ENCODE measurements at places on chromosomes 5 and 9.

- peaks cover 35% of the 10 kb centered on the region for H3K4me1 ChIP-seq
- H3K27ac ChIP-seq: no peak overlapping the region
- H3K36me3 ChIP-seq: no peaks in the 10 kb centered on the region
- DNase-seq: no peak
- no peak overlapping the region for H3K4me3 ChIP-seq
- peaks cover 8% of the 10 kb centered on the region for H3K27me3 ChIP-seq
Observed at GRCh38 chr5:1001406-1002270, 7.0 kb upstream of the NKD2 start.

- no peak for DNase-seq
- H3K36me3 ChIP-seq: no peaks in the 10 kb centered on the region
- H3K27me3 ChIP-seq: no peaks in the 10 kb centered on the region
- H3K4me3 ChIP-seq: no peak overlapping the region
- H3K27ac ChIP-seq: no peak overlapping the region
Observed at GRCh38 chr5:150224483-150225027, 34.7 kb downstream of the SLC6A7 start.

DNA sequence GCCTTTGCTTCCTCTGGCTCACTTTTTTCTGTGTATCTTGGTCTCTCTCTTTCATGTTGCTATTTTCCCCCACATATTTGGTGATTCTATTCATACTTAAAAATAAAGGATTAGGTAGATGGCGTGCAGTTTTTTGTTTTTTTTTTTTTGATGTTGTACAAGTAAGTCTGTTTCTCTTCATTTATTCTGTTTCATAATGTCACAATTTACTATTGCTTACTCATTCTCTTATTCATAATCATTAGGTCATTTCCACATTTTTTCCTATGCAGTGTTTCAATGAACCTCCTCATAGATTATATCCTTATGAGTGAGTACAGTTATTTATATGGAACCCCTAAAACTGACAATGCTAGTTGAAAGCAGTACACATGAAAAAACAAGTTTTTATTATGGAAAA lies 136.3 kb downstream of the APBA1 start:
- no peak for DNase-seq
- H3K4me3 ChIP-seq: no peak overlapping the region
- H3K27ac ChIP-seq: no peak overlapping the region
- no peaks in the 10 kb centered on the region for H3K36me3 ChIP-seq
- H3K4me1 ChIP-seq: no peaks in the 10 kb centered on the region
- peaks cover 2% of the 10 kb centered on the region for H3K27me3 ChIP-seq

DNA sequence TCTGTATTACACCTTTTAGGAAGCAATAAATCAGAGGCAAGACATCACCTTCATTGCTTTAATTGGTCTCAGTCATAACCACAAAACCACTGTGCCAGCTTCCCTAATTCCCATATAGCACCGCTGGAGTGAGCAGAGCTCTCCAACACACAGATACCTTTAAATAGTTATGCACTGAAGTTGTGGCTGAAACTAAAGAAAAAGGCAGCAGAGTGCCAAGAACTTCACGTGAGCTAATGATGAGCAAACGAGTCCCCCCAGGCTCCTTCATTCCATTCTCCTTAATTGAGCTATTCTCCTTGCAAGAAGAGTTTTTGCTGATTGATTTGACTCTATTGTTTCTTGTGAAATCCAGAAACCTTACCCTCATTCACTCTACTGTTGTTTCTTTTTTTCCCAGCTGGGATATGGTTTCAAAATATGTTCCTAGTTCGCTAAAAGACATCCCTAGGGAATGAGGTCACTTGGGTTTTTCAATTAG lies 501.5 kb downstream of the SPATA31D1 start:
- H3K27me3 ChIP-seq: no peaks in the 10 kb centered on the region
- DNase-seq: no peak
- no peak overlapping the region for H3K4me3 ChIP-seq

DNA sequence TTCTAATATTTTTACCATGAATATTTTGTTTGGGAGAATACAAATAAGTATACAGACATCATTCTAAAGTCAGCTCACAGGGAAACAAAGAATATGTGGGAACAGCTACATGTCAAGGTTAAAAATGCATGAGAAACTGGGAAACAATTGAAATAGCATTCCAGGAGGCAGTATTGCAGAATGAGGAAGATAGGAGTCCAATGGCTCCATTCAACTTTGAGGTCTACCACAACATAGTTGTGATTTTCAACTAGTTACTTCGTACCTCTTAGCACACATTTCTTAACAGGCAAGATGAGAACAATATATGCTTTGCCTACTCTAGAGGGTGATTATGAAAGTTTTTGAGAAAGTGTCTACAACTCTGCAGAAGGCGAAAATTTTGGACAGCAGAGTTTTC lies 35.2 kb upstream of the CAST start:
- no peaks in the 10 kb centered on the region for H3K27me3 ChIP-seq
- H3K4me1 ChIP-seq: no peaks in the 10 kb centered on the region
- DNase-seq: no peak
- no peak overlapping the region for H3K27ac ChIP-seq

GRCh38 chr9:792331-793260 lies 48.9 kb upstream of the DMRT1 start:
- no peaks in the 10 kb centered on the region for H3K27me3 ChIP-seq
- no peak overlapping the region for H3K4me3 ChIP-seq
- no peaks in the 10 kb centered on the region for H3K4me1 ChIP-seq
- DNase-seq: no peak
- no peak overlapping the region for H3K27ac ChIP-seq

Data from CD4-positive, CD25-positive, alpha-beta regulatory T cell (primary cell).